Breast epithelium (tissue), 4 donors: ENCODE measurements at places on chromosomes 16 and 17.
A peak's percentile ranks its signal among the peaks of the same experiment; 100 is the strongest.

GRCh38 chr17:72862276-72862999, 230.1 kb downstream of the SLC39A11 start:
- no peak for DNase-seq

DNA sequence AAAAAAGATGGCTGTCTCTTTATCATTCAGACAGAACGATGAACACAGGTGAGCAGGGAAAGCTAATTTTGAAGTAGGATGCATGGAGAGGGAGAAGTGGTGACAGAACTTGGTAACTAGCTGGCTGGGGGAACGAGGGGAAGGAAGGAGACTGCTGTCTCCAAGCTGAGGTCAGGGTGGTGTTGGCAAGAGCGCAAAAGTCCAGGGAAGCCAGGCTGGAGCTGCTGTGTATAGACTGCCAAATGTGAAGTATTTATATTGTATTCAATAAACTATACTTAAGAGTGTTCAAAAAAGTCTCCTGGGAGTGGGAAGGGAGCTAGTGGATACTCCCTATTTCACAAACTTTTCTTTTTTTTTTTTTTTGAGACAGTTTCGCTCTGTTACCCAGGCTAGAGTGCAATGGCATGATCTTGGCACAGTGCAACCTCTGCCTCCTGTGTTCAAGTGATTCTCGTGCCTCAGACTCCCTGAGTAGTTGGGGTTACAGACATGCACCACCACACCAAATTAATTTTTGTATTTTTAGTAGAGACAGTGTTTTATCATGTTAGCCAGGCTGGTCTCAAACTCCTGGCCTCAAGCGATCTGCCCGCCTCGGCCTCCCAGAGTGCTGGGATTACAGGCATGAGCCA, 8.2 kb downstream of the TMEM106A start:
- peak; percentile 12 for DNase-seq

DNA sequence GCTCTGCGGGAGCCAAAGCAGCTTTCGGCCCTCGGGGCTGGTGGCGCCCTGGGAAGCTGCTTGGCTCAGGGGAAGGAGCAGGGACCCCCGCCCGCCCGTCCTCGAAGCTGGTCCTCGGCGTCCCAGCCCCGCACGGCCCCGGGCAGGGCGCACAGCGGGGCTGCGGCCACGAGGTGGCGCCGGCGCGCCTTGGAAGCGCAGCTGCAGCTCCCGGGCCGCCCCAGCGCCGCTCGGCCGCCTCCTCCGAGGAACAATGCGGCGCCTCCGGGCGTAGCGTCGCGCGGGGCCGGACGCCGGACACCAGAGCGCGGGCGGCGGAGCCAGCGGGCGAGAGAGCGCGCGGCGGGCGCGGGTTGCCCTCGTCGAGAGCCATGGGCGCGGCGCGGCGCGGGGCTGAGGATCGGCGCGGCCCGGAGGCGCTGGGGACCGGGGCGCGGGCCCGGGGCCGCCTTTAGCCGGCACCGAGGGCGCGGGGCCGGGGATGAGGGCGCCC, at the start of gene MGAT5B:
Gene MGAT5B (plus strand): TSS at position 229 of the 493 bp plus-strand sequence. CDS start 626 bp downstream, outside the sequence.
- peak; percentile 28 for DNase-seq

GRCh38 chr16:88560714-88561484, 9.3 kb upstream of the ZC3H18 start:
- DNase-seq, result no peak

- DNase-seq, result no peak
Measured at GRCh38 chr16:27242868-27243590, 25.5 kb downstream of the NSMCE1 start.

DNA sequence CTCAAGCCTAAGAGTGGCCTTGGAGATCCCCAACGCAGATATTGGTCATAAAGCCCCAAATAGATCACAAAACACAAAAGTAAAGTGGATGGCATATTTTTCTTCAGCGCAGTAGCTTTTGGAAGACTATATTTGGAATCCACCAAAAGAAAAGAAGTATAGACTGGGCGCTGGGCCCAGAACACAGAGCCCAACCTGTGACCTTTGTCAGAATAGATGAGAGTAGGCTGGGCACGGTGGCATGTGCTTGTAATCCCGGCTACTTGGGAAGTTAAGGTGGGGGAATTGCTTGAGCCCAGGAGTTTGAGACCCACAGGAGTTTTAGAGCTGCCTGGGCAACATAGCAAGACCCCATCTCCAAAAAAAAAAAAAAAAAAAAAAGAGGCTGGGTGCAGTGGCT, 14.6 kb downstream of the SCIMP start:
- DNase-seq, result no peak

DNA sequence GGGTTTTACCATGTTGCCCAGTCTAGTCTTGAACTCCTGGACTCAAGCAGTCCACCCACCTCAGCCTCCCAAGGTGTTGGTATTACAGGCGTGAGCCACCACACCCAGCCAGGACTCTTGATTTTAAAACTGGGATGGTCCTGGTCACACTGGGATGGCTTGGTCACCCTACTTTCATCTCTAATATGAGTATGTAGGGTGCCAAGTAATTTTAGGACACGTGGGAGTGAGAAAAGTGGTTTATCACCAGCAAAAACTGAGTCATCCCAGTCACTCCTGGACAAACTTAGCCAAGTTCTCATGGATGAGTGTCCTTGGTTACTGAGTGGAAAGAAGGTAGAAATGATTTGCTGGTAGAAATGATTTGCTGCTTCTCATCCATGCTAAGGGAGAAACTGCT, 9.9 kb downstream of the CLEC19A start:
- DNase-seq, result no peak

DNA sequence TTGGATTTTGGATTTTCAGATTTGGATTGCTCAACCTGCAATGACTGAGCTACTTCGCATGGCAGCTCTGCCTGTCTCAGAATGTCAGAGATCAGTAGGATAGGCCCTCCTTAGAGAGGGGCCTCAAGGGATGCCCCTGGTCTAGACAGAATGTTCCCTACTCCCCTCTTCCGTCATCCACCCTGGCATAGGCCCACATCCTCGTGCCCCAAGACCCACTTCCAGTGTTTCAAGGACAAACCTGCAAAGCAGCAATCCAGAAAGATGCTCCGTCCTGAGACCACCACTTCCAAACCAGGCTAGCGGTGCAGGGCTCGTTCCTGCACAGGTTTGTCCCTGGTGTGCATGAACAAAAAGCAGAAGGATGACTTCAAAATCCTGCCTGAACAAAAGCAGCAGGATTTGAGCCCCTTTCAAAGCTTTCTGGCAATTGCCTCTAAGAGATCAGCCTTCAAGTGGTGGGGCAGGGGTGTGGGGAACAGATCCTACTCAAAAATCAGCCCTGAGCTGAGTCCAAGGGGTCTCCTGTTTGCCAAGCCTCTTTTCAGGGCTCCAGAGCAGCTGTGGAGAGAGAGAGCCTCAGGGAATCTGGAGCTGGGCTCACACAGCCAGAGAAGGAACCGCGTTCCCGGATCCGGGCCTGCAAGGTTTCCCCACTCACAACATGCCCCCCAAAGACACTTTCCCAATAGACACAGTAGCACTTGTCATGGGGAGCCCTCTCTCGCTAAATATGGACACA, 121.1 kb downstream of the SOCS1 start:
- no peak for DNase-seq

DNA sequence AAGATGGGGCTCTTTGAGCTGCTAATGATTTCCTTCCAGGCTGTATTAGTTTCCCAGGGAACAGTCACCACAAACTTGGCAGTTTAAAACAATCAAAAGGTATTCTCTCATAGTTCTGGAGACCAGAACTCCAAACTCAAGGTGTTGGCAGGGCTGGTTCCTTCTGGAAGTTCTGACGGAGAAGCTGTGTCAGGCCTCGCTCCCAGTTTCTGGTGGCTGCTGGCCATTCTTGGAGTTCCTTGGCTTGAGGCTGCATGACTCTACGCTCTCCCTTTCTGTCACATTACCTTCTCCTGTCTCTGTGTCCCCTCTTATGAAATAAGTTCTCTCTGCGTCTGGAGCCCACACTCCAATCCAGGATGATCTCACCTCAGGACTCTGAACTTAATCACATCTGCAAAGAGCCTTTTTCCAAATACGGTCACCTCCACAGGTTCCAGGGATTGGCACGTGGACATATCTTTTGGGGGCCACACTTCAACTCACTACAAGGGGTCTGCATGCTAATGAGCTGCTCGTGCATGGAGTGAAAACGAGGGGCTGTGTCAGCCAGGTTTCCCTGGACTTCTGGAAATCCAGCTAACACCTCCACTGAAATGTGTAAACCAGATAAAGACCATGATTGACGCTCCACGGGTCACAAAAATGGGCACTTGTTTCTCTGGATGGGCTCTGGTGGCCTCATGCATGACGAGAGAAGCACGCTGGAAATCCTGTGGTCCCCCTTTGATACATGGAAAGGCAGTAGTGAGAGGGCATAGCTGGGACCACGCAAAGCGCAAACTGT, 78.3 kb downstream of the DYNLRB2 start:
- DNase-seq, result no peak

- DNase-seq, result no peak
Measured at GRCh38 chr17:50207792-50208567, 6.5 kb upstream of the COL1A1 start.

DNA sequence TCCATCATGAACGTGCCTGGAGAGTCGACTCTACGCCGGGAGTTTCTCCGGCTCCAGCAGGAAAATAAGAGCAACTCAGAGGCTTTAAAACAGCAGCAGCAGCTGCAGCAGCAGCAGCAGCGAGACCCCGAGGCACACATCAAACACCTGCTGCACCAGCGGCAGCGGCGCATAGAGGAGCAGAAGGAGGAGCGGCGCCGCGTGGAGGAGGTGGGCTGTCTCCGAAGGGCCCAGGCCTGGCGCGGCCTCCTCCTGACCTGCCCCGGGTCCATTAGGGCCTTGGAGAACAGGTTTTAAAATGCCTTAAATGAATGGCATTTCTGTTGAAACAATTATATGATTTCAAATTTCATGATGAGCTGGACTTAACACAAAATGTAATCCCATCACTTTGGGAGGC, 11.8 kb upstream of the C17orf107 start:
- no peak for DNase-seq

DNA sequence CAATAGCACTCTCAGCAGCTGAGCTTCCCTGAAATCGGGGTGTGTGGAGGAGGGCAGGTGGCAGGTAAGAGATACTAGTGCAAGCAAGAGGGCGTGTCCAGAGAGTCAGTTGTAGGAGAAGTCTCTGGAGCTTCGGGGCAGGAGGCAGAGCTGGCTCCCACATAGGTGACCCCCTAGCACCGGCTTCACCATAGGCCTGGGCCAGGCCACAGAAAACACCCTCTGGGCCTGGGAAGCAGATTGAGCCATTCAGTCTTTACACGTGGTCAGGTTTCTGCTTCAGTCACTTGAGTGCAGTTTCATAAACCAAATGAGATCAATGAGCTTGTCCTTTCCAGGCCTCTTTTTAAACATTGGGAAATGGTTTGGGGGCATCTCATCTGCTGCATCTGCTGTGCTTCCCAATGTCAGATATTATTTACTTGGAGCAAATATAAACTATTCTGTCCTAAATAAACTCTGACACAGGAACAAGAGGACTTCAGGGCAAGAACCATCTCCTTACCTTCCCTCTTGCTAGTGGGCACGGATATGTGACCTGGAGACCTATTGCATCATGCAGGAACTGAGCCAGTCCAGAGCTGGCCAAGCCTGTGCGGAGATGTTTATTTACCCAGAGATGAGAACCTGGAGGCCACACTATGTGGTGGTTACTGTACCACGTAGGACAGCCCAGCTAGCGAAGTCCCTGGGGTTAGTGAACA, 16.1 kb downstream of the CCR7 start:
- peak; percentile 81 for DNase-seq

DNA sequence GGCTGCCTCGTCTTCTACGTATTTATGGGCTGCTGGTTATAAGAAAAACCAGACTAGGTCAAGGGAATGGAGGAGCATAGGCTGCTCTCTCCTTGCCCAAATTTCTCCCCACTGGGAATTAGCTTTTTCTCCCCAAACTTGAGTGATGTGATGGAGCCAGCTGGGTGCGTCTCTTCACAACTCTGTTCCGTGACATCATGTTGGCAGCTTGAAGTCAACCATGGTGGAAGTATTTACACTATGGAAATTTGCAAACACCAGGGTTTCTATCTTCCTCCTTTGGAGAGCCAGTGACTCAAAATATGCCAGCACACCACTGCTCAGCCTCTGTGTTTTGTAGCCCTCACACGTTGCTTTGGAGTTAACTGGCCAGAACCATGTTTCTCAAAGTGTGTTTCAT, 78.1 kb downstream of the OR1D5 start:
- DNase-seq, result no peak

GRCh38 chr16:30383521-30383920, 1.2 kb upstream of the SEPTIN1 start:
- no peak for DNase-seq

DNA sequence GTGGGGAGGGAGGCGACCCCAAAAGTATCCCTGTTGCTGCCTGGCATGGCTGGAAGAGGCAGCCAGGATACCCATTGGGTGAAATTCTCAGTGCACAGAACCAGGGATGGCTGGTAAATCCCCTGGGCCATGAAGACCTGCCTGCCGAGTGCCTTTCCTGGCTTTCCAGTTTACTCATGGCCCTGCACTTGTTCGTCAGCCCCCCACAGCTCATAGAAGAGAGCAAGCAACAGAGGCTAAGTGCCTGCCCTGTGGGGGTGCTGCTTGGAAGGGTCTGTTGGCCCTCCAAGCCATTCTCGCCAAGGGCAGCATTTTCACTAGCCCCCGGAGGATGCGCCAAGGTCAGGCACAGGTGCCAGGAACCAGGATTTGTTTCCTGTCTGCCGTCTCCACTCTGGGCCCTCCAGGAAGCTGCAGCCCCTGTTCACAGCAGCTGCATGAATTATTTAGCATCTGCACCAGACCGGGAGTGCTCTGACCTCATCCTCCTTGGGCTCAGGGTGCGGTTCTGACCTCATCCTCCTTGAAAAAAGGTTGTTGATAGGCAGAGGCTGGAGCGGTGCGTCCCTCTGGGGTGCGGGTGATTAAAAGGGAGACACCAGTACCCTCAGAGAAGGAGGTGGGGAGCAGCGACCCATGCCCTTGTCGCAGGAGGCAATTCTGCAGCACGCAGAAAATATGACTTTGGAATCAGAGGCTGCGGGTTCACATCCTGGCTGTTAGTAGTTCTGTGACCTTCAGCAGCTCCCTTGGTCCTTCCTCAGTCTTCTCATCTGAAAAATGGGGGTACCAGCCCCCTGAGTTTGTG, 14.2 kb upstream of the CD300A start:
- no peak for DNase-seq

- no peak for DNase-seq
Measured at GRCh38 chr16:88634994-88635670, 3.2 kb upstream of the IL17C start.

GRCh38 chr17:63706336-63707082, 6.6 kb upstream of the LIMD2 start:
- no peak for DNase-seq

GRCh38 chr16:64489449-64489848, 632.4 kb downstream of the CDH11 start:
- no peak for DNase-seq

- DNase-seq, result no peak
Measured at GRCh38 chr17:5118219-5118618, 2.4 kb downstream of the USP6 start.

GRCh38 chr17:82444941-82445521, 5.5 kb downstream of the CYBC1 start:
- DNase-seq, result peak; percentile 50

GRCh38 chr17:82277851-82278250, 4.4 kb upstream of the CSNK1D start:
- DNase-seq, result no peak

GRCh38 chr16:56246051-56246817, 54.9 kb downstream of the GNAO1 start:
- peak; percentile 85 for DNase-seq

GRCh38 chr16:31501966-31502348, 6.2 kb downstream of the RUSF1 start:
- DNase-seq, result no peak
